ENCODE measurements at places on chromosomes 1 and 21.

GRCh38 chr1:246181241-246181640 is 325.8 kb downstream of the SMYD3 start:
- peak; percentile 10 for DNase-seq

GRCh38 chr1:220810179-220810653 is 23.5 kb downstream of the MTARC1 start:
- DNase-seq = peak; percentile 88

DNA sequence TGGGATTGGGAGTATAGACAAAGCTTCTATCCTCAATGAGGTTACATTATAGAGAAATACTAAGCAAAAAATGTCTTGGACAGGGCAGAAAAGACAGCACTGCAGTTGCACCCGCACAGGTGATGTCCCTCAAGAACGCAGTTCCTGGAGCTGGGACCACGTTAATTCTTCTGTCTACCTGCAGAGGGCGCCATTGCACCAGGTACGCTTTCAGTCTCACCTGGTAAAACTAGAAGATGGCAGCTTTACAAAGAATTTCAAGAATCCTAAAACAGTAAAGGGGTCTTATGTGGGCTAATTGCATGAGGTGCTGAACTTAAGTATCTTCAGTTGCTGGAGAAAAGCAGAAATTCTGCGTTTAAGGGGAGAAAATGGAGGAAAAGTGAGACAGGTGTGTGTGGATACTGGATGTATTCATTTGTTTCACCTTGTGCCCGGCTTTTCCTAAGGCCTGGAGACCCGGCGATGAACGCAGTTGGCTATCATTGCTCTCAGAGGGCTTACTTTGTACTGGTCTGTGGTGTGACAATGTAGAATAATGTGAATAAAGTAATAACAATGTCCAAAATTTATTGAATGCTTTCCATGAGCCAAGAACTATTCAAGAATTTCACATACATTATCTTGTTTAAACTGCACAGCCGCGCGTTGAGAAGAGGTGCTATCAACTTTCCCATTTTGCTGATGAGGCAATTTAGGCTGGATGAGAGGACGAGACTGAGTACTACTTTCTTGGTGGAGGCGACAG is 276.3 kb upstream of the GREM2 start:
- peak; percentile 2 for DNase-seq

DNA sequence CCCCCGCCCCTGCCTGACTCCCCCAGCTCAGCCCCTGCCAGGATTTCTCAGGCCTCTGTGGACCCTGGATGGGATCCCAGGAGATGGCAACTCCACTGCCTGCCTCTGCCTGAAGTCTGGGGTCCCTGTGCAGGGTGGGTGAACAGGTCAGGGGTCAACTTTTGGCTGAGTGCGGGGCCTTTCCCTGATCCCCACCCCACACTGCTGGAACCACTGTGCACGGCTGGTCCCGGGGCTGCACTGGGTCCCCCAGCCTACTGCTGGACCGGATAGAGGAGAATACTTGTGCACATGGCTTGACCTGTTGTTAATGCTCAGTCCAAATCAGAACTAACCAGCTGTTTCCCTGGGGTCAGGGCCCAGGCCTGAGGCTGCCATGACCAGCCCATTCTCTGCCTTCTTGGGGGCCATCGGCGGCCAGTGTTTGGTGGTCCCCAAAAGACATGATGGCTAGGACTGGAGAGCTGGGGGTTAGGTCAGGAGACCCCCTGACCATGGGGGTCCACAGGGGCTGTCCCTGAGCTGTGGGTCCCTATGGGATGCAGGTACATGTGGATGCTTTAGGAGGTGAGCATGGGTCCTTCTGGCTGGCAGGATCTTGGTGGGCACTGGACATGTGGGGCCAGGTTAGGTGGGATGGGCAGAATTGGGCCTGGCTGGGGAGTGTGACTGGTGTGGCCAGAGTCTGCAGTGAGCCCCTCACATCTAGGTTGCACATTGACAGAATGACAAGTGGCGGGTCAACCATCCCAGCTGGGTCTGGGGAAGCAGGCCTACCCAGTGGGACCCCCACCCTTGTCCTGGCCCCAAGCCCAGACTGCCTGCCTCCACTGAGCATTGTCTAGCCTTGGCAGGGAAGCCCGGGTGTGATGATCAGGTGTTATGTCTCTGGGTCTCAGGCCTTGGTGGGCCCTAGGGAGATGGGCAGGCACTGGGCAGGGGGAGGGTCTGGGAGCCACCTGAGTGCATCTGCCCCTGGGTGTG is 19.0 kb upstream of the ZNF678 start:
- DNase-seq = no peak

- DNase-seq = no peak
Observed at GRCh38 chr1:118322331-118322730, 137.3 kb upstream of the SPAG17 start.

GRCh38 chr1:91575909-91576519 is 75.4 kb downstream of the CDC7 start:
- DNase-seq = no peak

DNA sequence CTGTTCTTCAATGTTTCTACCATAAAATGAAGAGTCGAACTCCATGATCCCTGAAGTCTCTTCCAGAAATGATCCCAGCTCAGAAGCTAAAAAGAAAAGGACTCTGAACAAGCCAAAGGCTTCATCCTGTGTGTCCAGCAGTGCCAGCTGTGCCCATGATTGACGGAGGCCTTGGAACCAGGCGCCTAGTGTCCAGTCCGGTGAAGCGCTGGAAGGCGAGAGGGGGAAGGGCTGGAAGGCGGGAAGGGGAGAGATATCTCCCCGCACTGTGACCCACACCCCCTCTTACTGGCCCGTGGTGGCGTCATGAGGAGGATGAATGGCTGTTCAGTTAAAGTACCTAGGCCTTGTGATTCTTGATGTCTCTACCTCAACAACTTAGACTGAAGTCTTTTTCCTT is 10.4 kb upstream of the PLEKHA6 start:
- no peak for DNase-seq

DNA sequence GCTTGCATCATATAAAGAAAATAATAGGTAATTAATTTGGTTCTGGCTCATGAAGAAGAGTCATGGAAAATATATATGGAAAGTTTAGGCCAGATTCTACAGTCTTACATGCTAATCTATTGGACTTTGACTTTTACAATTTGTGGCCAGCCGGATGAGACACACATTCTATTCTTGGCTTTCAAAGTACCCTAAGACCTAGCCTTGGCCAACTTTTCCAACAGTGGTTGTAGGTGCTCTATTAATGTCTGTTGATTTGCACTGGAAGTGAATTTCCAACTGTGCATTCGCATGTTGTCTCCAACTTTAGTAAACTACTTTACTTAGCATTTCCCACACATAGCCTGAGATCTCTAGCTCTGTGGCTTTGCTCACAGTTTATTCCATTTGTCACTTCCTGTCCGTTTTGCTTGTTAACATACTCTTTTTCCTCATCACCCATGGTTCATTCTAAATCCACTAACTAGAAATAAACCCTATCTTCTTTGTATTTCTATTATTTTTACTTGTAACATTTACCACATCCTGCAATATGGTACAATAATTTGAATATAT is 644.0 kb downstream of the PTPRC start:
- no peak for DNase-seq

GRCh38 chr1:22794647-22795365 is 84.2 kb downstream of the EPHB2 start:
- peak; percentile 48 for DNase-seq

DNA sequence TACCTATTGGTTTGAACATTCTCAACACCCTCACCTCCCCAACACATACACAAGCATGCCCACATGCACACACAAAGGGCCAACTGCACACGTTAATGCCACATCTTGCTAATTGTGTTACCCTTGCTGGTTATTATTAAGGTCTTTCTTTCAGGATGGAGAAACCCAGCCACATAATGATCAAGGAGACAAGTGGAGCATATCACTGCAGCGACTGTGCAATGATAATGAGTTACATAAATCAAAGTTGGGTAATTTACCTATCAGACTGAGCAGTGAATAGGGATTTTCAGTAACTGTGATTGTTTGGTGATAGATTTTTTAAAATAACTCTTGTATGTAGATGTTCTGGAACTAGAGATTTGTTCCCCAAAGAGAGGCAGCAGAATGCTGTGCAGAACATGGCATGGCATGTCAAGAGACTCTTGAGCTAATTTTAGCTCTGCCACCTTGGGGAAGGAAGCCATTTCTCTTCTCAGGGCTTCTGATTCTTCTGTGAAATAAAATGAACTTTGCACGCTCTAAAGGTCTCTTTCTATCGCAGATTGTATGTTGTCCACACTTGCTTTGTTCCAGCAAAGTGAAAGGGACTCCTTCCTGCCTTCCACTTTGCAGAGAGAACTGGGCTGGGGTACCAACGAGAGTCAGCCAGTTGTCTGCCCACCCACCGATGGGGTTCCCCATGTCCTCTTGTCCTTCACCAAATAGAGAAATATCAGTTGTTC is 126.0 kb upstream of the CAMK1G start:
- no peak for DNase-seq

DNA sequence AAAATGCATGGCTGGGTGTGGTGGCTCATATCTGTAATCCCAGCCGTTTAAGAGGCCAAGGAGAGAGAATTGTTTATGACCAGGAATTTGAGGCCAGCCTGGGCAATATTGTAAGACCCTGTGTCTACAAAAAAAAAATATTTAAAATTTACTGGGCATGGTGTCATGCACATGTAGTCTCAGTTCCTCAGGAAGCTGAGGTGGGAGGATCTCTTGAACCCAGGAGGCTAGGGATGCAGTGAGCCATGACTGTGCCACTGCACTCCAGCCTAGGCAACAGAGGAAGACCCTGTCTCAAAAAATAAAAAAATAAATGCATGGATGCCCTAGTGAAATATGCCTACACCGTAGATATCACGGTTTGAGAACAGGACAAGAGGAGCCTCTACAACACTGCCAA is 1331.2 kb upstream of the B3GALT2 start:
- DNase-seq = no peak

GRCh38 chr1:153025797-153026196 is 5.2 kb upstream of the SPRR1B start:
- DNase-seq = no peak

- no peak for DNase-seq
Observed at GRCh38 chr1:42660907-42661500, 2.8 kb downstream of the PPIH start.

DNA sequence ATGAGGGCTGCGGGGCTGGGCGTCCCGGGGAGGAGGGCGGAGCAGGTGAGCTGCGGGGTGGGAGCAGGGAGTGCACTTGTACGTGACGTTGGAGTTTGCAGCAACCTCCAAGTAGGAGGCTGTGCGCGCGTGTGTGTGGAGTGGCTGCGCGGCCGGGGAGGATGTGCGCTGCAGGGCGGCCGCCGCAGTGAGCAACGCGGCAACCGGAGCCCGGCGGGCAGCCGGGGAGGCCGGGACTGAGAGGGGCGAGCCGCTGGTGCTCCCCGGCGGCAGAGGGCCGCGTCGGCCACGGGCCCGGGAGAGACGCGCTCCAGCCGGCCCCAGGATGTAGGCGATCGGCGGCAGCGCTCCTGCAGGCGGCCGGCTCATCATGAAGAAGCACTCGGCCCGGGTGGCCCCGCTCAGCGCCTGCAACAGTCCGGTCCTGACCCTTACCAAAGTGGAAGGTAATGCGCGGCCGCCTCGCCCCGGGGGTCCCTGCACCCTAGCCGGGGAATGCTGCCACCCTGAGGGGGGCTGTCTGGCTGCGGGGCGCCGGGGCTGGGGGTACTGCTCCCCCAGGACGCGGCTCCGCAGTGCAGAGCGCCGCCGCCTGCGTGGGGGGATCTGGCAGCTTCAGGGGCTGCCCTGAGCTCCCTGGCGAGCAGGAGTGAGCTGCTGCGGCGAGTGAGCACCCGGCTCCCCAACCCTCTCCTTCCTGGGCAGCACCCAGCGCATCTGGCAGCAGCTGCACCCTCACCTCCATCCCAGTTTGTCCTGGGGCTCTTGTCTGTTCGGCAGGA is 158.9 kb upstream of the COA6 start:
- peak; percentile 70 for DNase-seq

DNA sequence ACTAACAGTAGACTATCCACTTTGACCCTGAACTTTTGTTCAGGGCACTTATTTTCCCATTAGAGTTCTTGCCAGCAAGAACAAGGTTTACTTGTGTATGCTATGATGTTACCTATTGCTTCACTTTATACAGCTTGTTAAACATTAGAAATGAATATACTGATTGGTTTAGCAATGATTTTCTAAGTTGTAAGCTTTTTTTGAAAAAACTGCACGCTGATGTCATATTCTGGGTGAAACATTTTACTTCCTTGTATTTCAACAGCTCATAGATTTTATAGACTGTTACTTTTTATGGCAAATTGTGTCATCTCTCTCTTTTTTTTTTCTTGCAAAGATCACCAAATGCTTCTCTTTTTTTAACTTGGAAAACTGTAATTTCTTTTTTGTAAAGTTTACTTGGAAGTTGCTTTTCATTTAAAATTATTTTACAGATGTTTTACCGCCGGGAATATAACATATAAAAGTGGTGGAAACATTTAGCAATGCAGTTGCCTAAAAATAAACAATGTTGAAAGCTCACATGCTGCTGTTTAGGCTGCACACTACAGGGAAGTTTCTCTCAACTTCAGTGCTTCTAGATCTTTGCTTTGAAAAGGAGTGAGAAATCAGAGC is 215.3 kb upstream of the NFIA start:
- DNase-seq = peak; percentile 79

DNA sequence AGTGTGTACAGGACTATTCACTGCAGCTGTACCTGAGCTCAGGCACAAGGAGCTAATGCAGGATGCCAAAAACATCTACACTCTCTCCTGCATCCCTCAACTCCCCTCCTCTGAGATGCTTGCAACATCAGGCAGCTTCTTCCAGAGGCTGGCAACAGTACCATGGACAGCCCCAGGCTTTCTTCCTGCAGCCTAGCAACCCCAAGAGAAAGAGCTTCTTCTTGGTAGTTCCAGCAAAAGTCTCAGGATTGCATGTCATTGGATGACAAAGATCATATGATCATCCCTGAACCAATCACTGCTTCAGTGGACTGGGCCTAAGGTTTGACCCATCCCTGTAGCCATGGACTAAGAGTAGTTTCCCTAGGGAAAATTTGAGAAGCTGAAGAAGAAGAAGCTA is 46.7 kb downstream of the CAMK2N1 start:
- DNase-seq = no peak
